ENCODE measurements at places on chromosomes 3 and 15.
A peak's percentile ranks its signal among the peaks of the same experiment; 100 is the strongest.

DNA sequence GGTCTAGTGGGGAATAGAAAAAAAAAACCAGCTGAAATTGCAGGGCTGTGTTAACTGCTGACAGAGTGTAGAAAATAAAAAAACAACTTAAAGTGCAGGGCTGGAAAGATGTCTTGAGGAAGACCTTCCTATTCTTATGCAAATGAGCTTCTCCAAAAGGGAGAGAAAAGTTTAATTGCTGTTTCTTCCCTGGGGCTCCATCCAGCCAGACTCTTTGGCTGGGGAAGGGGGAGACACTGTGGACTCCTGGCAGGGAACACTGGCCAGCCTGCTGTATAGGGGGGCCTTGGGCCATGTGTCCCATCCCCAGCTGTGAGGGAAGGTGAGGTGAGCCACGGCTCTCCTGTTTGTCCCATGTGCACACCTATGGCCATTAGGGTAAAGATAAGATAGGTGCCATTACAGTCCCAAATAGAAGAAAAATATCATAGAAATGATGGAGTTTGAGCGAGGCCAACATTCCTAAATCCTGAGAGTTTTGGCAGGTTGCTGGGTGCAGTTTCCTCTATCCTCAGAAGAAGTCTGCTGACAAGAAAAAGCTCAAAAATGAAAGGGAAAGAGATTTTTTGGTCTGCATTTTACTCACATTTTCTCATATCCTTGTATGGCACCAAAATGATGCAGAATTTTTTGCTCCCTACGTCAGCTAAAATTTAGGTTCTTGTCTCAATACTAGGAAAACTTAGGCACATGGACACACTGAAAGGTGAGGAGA is 901.7 kb downstream of the PLOD2 start:
- no peak for DNase-seq

- peak; percentile 79 for DNase-seq
These were observed 110.0 kb downstream of the AQP9 start for GRCh38 chr15:58247855-58248842.

- no peak for DNase-seq
These were observed 408.6 kb upstream of the PDZRN3 start for GRCh38 chr3:74033381-74033780.

- DNase-seq = no peak
These were observed 34.6 kb downstream of the CHD2 start for GRCh38 chr15:92934716-92935115.

DNA sequence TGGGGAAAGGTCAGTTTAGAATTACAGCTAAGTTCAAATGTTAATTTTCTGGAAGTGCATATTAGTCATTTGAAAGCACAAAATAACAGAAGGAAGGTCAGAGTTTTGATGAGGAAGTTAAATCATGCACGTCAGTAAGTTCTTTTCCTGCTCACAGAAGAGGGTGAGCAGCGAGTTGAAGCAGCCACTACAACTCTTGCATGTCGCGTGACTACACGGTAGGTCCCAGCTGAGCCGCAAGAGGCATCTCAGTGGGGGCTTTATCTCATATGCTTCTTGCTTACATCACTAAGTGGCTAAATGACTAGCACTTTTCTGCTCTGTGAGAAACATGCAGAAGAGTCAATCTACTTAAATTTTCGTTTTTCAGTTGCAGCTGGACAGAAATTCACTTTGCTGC is 21.3 kb upstream of the SEC62 start:
- no peak for DNase-seq

DNA sequence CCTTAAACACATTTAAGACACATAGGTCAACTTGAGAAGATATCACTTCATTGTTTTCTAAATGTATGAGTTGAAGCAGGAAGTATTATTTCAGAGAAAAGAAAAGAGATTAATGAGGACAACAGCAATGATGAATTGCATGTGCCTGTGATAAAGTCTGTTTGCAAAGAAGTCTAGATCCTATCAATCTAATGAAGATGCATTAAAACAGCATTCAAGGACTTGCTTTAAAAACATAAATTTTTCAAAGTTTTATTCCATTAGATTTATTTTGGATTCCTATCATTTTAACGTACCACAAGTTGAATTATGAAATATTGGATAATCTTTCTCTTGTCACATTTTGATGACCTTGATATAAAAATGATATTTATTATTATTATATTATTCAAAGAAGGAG is 642.5 kb upstream of the CCDC54 start:
- no peak for DNase-seq

GRCh38 chr3:78163379-78163778 is 1123.5 kb downstream of the ROBO2 start:
- no peak for DNase-seq

GRCh38 chr3:59040902-59041301 is 8.9 kb downstream of the CFAP20DC start:
- no peak for DNase-seq

- DNase-seq = no peak
These were observed 928 bp downstream of the CEP97 start for GRCh38 chr3:101725194-101725889.

Data from natural killer cell treated with Interleukin-12 subunit alpha and Interleukin-12 subunit beta and Interleukin-15 and Interleukin-18, amount 100 ng/mL, for 72 hours (primary cell).